Germinal center (tissue), 1 donor: ENCODE measurements at places on chromosomes 6 and 20.

DNA sequence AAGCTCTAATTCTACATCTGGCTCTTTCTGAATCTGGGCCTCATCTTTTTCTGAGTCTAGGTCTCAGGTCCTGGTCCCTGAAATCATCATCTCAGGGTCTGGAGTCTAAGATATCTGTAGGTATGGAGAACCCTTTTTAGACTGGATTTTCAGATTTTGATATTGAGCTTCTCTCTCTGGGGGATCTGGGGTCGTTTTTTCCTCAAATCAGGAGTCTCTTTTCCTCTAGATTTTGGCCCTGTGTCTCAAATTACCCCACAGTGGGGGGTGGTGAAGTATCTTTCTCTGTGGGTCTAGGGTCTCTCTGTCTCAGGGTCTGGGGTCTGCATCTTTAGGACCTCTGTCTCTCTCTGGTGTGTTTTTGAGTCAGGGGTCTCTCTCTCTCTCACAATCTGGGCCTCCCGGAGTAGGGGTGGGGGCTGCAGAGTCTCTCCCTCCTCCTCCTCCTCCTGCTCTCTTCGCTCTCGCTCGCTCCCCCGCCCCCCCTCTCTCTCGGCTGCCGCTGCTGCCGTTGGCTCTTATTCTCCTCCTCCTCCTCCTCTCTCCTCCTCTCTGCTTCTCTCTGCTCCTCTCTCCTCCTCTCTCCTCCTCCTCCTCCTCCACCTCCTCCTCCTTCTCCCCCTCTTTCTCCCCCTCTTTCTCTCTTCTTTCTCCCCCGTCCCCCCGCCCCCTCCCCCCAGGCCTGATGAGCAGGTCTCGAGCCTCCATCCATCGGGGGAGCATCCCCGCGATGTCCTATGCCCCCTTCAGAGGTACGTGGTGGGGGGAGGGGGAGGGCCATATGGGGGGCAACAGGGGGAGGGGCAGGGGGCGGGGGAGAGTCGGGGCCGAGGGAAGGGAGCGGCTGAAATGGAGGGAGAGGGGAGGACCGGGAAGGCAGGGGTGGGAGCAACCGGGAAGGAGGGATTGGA, at the start of gene SYNGAP1:
SYNGAP1 (plus strand) TSS at position 486 of the 911 bp plus-strand sequence; CDS start at position 686, 200 bp downstream.
- DNase-seq = no peak

- DNase-seq = no peak
Observed at GRCh38 chr6:118764766-118765165, 113.4 kb upstream of the CEP85L start.

- peak; percentile 35 for DNase-seq
Observed at GRCh38 chr20:57474816-57475215, 50.1 kb downstream of the CTCFL start.

GRCh38 chr20:38196592-38196991, 31.5 kb upstream of the TGM2 start:
- peak; percentile 55 for DNase-seq

DNA sequence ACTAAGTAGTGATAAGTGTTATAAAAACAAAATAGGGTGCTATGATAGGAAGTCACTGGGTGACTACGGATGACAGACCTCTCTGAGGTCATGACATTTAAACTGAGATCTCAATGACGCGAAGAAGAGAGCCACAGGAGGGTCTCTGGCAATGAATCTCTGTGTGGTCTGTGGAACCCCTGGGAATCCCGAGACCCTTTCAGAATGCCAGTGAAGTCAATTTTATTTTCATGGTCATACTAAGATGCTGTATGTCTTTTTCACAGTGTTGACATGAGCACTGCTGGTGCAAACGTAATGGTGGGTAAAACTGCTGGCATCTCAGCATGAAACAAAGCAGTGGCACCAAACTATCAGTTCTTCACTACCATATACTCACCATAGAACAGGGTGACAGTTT, 155.0 kb downstream of the GJA10 start:
- no peak for DNase-seq

DNA sequence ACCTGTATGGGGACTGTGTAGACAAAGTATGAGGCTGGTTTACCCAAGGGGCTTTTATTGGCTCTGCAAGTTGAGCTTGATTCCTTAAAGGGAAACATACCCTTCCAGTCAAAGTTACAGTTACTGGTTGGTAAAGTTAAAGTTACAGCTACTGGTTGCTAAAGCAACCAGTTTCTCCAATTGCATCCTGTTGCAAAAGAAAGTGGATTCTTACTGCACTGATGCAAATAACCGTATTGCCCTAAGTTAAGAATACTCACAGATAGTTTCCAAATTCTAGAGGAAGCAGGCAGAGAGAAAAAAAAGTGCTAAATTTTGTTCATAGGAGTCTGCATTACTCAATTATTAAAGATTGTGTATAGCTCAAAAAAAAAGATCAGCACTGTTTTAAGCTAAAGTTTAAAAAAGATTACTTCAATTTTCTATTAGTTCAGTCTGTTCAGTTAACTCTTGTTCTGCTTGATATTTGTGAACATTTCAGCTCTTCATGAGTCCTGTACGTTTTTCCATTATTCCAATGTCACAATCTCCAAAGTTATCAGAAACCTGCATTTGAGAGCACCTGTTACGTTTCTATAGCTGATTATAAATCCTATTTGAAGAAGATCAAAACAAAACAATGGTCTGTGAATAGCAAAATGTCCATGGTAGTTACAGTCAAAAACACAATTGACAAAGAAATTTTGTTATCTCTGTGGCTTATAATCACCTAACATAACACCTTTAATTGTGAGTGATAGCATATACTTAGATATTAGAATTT, 8.6 kb upstream of the IL22RA2 start:
- DNase-seq = no peak
